ENCODE measurements at places on chromosomes 16 and 17.

GRCh38 chr17:33944412-33944811, 310.7 kb upstream of the CCL2 start:
- no peak for DNase-seq

DNA sequence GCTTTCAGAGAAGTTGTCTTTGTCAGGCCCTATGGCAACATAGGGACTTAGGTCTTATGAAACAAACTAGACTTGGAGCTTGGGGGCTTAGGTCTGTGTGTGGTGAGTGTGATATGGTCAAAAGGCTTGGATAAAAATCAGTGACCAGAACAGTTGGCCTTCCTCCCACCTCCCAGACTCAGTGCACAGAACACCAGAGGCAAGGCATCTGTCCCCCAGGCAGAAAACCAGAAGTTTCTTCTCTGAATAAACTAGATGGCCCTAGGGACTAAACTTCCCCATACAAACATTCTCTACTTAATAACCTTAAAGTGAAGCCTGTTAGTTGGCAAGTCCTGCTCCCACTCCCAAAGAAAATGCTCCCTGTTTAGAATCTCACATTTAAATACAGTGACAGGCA, 39.2 kb upstream of the PMFBP1 start:
- DNase-seq = no peak

DNA sequence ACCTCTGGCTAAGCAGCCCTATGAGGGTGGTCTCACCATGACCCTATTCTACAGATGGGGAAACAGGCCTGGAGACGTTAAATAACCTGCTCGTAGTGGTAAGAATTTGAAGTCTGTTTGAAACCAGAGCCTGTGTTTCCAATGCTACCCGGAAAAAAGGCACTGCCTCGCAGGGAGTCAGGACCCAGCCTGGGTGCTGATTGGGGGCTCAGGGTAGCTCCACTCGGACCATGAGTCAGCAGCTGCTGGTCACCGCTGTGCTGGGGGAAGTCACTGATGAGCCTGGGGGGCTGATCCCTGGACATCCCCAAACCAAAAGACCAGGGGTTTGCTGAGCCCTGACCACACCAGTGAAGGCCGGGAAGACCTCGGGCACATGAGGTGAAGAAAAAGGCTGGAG, 9.4 kb upstream of the PLD6 start:
- DNase-seq = no peak

- DNase-seq = peak; percentile 30
Observed at GRCh38 chr17:8175795-8176196, 384 bp downstream of the TMEM107 start.

DNA sequence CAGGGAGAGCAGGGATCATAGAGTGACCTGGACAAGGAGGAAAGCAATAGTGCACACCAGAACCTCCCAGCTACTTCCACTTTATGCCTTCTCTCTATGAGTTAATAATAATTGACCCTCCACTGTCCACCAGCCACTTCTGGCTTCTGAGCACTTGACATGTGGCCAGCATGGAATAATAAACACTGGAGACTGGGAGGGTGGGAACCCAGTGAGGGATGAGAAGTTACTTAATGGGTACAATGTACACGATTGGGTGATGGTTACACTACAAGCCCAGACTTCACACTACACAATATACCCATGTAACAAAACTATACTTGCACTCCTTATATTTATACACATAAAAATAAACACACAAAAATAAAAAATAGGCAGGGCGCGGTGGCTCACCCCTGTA, 11.4 kb downstream of the CDC42EP4 start:
- DNase-seq = no peak

DNA sequence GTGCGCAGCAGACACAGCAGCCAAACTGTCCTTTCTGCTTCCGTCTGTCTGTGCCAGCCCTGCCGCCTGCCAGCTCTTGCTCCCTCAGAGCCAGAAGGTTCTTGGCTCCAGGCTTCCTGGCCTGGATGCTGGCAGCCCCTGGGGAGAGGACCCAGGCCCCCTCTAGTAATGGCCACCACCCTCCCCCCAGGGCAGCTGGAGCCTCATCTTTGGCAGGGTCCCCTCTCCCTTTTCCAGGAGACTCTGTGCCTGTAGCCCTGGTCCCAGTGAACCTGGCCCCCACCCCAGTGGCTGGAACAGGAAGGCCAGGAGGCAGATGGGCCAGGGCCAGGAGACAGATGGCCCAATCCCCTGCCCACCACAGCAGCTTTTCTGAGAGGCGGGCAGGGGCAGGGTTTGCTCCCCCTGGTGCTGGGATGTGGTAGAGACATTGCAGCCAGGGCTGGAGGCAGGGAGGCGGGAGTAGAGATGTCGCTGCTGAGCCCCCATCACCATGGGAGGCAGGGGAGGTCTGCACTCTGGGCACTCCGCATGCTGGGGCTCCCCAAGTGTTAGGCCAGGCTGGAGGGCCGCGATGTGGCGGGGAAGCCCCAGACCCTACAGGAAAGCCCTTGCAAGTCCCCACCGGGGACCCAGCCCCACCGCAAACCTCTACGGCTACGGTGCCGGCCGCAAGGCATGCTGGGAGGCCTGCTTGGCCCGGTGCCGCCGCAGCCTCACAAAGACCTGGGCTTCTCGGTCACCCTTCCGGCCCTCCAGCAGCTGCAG, 16.7 kb downstream of the UNC13D start:
- peak; percentile 61 for DNase-seq

DNA sequence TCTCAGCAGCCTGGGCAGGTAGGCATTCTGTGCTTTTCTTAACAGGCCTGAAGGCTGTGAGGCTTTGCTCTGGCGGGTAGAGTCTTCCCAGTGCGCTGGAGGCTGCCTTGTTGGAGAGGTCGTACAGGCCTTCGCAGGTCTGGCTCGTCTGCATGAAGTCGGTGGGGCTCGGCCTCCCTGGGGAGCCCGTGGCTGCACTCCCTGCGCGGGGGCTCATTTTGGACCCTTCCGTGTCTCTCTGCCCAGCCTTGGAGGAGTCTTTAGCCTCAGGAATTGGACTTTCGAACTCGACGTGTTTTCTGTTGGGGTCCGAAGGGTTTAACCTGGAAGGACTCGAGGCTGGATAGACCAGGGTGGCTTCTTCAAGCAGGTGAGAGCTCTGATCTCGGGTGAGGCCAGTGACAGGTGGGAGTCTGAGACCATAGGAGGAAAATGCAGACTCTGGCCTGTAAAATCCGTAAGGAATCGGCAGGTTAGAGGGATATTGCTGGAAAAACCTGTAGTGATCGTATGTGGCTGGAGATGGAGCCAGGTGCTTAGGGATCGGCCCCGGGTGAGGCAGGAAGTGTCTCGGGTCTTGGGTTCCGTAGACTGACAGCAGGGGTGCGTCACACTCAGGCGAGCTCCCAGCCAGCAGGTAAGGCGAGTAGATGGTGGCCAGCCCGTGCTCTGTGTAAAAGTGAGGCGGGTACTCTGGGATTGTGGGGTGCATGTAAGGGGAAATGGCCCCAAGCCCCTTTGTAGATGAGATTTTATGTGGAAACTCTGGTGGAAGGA, 8.6 kb downstream of the ZNF750 start:
- no peak for DNase-seq

DNA sequence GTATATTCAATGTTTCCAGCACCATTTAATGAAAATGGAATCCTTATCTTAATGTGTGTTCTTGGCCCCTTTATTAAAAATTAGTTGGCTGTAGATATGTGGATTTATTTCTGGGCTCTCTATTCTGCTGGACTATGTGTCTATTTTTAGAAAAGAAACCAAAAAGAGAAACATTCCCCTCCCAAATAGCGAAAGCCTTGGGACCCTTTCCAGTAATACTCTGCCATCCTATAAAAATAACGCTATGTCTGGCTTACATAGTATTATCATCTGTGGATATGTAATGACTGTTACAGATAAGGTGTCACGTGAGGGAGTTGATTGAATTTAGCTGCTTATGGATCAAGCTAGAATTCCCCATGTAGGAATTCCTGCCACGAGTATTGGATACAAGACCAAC, 279.3 kb upstream of the KIF2B start:
- DNase-seq = no peak

DNA sequence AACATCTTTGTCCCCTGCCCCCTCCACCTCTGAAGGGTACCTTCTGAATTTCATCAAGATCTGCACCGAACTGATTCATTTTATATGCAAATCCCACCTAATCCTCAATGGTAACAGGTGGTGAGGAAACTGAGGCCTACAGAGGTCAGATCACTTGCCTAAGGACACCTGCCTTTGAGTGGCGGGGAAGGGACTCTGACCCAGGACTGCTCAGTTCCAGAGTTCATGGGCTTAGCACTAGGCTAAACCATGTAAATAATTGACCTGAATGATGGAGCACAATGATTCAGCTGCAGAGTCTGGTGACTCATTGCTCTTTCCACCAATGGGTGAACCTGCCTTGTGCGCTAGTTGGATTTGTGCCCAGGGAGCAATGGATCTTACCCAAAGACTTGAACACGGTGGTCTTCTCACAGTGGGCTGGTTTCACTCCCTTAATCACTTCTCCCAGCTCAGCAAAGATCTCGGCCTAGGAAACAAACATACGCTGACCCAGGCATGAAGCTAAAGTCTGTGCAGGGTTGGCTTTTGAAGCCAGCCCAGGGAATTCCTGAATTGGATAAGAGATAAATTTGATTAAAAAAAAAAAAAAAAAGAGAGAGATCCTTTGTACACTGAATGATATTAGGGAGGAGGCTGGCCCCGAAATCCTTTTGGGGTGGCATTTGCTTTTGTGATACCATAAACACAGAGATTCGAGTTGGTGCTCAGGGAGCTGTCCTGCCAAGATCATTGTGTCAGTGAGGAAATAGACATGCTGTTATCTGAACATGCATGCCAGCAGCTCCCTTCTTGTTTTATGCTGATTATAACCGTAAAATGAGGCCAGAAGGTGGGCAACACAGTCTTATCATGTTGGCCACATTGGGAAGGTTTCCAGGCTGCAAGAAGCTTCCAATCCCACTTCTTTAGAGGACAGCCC, 17.0 kb downstream of the CRYM start:
- DNase-seq = no peak

DNA sequence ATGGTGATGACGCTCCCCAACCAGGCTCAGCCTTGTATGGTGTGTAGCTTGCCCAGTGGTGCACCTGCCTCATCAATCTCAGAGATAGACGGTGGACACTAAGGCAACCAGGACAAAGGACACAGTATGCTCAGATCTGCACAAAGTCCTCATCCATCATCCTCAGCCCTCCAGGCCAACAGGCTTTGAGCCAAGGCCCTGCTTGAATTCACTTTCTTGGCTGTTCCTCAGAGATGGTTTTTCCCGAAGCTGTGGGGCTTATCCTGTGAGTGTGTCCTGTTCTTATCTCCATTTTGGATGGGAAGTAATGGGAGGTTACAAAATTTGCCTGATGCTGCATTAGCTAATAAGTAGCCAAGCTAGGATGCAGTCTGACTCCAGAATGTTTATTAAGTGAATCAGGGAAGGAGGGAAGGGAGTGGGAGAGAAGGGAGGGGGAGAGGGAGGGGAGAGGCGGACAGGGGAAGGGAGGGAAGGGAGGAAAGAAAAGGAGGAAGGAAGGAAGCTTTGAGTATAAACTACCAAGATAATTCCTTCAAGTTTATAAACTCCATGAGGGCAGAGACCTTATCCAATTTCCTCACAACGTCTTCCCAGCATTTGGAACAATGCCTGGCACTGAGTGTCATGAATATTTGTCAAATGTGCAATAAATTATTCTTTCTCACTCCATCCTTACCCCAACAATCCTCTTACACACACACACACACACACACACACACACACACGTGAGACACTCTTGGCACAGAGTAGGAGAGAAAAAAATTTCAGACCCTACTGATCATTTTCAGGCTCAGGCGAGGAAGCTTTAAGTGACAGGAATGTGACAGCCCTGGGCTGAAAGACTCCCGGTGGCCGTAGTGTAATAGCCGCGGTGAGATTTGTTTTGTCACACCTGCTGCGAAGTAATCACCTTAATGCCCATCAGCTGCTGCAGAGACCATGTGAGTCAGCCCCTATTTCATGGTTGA, 84.3 kb downstream of the BMERB1 start:
- no peak for DNase-seq

- DNase-seq = no peak
Observed at GRCh38 chr17:41730479-41730878, 4.0 kb downstream of the HAP1 start.

DNA sequence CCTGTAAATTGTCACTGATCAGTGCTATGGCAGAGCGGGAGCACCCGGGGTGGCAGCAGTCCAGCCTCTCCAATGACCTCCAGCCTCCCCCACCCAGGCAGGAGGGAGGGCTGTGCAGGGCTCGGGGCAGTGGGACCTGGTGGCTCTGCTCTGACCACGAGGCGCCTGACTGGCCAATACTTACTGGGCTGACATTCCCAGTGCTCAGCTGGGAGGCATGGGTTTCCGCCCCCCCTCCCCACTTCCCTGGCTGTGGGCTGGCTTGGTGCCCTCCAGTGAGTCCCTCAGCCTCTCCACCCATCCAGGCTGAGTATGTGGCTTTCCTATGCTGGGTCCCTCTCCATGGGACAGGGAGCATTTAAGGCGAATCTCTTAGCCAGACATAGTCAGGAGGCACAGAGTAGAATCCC, 2.7 kb downstream of the SOCS3 start:
- no peak for DNase-seq

- DNase-seq = no peak
Observed at GRCh38 chr17:72862276-72862999, 230.1 kb downstream of the SLC39A11 start.

DNA sequence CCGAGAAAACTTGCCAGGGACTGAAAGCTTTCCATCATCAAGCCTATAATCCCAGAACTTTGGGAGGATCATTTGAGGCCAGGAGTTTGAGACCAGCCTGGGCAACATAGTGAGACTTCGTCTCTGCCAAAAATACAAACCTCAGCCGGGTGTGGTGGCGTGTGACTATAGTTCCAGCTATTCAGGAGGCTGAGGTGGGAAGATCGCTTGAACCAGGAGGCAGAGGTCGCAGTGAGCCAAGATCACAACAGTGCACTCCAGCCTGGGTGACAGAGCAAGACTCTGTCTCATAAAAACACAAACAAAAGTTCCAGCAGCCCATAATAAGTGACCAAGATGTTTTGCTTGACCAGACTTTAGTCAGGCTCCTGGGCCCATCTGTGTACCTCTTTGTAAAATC, 1.9 kb downstream of the MEAK7 start:
- no peak for DNase-seq

Measured in DND-41 (cell line).